ENCODE measurements at places on chromosomes 12 and 14. TPM values are rescaled to one million over a fixed set of nuclear protein-coding genes. Genes with fewer than 3 reads are reported as not detected.
A peak's percentile ranks its signal among the peaks of the same experiment; 100 is the strongest.

ACAD10 gene
- 16.4 TPM for total RNA-seq

TPPP2 gene
- not detected for total RNA-seq

TBX5 gene
- total RNA-seq, result 8.6 TPM

SMIM41 gene
- total RNA-seq, result 12.8 TPM

TBC1D30 gene
- total RNA-seq, result 3.7 TPM

DNA sequence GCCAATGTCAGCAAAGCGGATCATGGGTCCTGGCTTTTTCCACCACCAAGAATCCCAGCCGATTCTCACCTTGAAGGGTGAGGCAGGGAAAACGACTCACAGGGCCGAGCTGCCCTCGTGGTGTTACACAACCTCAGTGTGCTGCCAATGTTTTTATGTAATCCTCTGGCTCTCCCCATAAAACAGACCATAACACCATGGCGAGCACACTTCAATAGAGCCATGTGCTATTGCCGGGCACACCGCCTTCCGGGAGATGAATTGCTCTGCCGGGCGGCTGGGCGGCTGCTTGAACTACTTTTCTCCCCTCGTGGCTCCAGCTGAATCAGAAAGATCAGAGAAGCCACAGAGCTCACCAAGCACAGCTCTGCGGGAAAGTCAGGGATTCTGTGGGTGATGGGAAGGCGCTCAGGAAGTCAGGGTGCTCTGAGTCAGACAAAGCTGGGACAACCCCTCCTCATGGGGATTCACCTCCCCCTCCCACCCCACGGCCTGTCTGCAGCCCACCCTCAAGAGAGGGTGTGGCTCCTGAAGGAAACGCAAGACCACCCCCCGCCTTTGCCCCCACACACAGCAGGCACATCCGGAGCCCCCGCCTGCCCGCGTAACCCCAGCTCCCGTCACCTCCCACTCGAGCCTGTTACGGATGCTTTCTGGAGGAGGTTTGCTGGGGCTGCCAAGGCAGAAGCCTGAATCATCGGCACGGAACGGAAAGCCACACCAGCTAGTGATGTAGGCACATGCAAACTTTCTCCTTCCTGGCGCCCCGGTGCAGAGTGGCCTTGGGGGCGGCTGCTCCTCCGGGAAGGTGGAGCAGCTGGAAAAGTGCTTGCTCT lies 1.8 kb downstream of the GALNT9 start:
- peak; percentile 82 for ATAC-seq

DNA sequence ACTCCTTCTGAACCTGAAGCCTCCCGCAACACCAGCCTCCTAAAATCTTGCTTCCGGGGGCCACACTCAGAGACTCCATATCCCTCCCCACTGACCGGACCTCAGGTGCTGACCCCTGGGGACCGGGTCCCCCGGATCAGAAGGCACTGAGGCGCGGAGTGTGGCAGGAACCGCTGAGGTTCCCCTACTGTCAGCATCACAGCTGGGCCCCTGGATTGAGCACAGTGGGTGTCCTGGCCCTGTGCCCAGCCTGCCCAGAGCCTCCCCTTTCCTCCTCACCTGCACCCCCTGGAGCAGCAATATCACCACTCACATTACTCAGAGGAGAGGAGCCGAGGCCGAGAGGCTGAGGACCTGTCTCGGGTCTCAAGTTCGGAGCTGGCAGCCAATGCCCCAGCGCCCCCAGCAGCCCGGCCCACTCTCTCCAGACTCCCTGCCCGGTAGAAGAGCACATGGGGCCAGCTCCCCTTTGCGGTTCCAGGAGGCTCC lies 101.2 kb upstream of the EIF5 start:
- ATAC-seq, result no peak

GRCh38 chr12:132710405-132711079 lies at the start of gene PGAM5:
PGAM5 (plus strand) TSS chr12:132710842; CDS start chr12:132710877, 35 bp downstream.
- peak; percentile 94 for ATAC-seq

DNA sequence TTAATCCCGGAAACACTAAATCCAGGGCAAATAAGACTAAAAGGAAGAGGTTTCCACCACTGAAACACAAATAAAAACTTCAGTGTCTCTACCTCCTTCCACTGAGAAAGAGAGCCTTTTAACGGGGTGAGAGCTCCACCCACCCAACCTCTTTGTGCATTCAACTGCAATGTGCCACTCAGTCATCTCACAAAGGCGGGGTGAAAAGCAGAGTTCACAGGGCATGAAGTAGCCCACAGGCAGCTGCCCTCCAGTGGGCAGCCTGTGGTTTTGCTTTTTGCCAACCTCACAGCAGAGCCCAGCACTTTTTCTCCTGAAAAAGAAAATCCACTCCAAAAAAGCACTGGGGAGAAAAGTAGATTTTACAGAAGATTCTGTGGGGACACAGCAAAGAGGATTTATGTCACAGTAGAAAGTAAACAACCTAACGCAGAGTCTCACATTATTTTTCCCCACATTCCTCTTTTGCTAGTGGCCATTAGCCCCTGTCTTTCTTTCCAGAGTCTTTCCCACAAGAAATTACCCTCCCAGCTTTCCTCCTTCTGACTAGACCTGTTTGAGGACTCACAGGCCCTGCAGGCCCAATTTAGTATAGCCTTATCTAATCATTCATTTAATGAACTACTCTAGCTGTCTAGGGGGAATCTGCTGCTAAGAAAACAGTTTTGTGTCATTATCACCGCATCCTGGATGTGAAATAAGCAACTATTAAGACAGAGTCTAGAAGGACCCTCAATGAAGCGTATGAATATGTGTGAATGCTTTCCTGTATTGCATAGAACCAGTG lies 753.8 kb upstream of the FOXG1 start:
- no peak for ATAC-seq

DNA sequence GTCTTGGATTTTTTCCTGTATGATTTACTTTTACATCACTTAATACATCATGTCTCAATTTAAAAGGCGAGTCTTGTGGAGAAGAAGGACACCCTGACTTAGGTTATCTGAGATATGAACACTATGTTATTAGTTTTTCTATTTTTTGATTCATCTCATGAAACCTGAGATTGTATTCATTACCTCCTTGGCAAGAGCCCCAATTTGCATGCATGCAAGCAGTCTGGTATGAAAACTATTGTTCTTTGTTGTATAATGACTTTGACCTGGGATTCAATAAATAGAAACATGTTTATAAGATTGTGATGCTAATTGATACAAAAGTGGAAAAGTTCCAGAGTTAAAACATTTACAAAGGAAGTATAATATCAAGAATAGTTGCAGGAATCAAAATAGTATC lies 576.1 kb downstream of the NOVA1 start:
- ATAC-seq, result no peak

DNA sequence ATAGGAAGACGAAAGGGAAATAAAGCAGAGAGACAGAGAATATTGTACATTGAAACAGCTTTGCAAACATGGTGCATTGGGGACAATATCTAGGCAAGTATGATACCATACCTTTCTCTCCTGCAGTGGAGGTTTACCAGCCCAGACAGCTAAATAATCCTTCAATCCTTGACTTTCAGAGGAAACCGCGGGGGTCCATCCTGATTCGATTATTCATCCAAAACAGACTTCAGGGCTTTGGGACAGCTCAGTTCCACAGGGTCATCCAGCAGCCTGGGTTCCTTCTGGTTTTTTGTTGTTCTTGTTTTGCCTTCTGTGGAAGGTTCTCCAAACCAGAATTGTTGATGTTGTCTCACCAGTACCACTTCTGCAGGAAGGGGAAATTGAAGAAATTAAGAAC lies 81.5 kb downstream of the LGR5 start:
- no peak for ATAC-seq

DNA sequence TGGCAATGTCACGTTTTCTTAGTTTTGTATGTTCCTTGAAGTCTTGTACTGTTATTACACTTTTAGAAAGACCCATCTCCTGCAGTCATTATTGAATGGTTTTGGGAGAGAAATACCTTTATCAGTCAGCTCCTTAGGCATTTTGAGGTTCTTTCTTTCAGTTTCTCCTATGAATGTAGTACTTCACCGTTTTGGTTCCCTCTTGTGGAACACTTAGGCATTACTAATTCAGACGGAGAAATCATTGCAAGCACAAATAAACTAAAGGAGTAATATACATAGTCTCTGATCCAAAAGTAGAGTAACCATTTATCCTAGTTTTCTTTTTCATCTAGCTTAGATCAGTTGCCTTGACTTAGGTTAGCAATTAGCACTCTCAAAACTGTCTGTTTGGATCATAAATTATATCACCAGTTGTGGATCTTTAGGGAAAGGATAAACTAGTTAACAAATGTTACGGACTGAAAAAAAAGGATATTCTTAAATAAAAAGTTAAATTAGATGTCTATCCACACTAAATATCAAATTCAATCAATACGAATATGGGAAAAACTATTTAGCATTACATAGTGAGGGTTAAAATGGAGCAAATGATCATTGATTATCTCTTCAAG lies 1538.3 kb upstream of the SEL1L start:
- no peak for ATAC-seq

DNA sequence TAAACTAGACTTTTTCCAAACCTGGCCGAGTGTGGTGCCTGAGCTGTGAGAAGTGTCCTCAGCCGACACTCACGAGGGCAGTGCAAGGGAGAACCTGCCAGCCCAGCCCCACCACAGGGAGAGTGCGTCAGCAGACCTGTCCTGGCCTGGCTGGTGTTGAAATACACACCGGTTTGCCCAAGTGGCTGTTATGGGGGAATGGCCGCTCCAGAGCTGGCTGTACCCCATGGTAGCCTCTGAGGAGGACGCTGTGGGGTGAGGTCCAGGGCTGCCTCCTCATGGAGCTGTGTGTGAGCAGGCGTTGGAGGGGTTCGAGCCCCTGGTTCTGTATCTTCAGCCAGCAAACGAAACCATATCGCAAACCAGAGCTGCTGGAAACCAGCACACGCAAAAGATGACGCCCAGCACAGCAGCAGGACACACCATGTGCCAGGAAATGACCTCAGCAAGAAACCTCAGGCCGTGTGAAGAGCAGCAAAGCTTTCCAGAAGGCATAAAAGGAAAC lies 9.4 kb downstream of the ANKRD9 start:
- ATAC-seq, result peak; percentile 84

DNA sequence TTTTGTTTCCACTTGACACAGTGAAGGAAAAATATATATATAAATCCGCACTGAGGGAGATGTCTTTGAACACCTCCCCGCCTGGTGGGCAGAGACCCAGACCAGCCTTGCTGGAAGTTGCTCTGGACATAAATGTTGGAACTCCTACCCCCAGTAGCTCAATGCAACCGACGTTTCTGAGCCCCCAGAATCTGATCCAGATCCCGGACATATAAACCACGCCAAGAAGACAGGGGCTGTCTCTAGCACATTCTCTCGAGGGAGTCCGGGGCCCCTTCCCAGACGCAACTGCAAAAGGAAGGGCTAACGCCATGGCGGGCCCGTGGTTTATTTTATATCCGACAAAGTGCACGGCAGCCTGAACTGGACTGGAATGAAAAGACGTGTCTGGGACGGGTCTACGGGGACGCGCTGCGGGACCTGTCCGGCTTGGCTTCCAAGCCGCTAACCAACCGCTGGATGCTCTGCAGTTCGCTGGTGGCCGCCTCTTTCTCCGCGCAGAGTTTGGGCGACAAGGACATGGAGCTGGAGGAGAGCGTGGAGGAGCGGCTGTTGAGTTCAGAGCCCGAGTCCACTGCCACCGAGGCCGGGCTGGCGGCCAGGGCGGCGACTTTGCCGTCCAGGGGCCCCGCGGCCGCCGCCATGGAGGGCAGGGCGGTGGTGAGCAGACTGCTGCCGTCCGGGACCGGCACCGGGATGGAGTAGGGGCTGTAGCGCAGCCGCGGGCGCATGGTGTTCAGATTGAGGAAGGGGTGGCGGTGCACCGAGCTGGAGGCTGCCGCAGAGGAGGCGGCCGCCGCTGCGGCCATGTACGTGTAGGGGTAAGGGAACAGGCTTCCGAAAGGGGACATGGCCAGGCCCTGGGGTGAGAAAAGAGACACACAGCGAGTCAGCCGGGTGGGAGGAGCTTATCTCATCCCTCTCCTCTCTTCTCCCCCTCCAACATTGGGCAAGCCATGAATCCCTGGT lies 12.2 kb downstream of the TBX3 start:
- ATAC-seq, result no peak

GRCh38 chr12:132083614-132083940 lies 60.5 kb downstream of the DDX51 start:
- ATAC-seq, result no peak

- ATAC-seq, result no peak
Observed at GRCh38 chr12:69097619-69098368, 141.6 kb upstream of the CPSF6 start.

DNA sequence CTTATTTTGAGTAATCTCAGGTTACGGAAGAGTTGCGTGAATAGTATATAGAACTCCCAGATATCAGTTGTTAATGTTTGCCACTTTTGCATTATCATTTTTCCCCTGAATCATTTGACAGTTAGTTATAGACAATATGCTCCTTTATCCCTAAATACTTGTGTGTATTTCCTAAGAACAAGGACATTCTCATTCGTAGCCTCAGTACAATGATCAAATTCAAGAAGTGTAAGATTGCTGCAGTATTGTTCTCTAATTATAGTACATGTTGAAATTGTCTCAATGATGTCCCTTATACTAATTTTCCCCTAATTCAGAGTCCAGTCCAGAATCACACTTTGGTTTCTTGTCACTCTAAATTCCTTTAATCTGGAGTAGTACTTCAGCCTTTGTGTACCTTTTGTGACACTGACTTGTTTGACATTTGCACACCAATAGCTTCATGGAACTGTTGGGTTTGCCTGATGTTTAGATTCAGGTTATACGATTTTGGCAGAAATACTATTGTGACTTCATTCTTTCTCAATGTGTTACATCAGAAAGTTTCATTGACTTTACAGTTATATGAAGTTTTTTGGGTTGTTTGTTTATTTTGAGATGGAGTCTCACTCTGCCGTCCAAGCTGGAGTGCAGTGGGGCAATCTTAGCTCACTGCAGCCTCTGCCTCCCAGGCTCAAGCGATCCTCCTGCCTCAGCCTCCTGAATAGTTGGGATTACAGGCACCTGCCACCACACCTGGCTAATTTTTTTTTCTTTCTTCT lies 13.1 kb downstream of the DYNC1H1 start:
- ATAC-seq, result no peak

DNA sequence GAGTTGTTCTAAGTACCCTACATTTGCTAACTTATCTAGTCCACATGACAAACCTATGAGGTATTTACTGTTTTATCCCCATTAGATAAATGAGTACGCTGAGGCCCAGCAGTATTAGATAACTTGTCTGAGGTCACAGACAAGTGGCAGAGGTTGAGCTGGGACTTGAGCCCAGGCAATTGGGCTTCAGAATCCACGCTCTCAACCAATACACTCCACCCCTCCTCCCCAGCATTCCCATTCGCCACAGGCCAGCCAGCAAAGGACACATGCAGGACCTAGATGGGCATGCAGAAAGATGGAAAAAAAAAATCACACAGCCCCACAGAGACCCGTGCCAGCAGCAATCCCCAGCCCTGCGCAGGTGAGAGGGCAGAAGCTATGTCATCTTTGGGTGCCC lies 12.4 kb downstream of the HDAC7 start:
- ATAC-seq, result no peak
